ENCODE measurements at places on chromosomes 3 and 15.

DNA sequence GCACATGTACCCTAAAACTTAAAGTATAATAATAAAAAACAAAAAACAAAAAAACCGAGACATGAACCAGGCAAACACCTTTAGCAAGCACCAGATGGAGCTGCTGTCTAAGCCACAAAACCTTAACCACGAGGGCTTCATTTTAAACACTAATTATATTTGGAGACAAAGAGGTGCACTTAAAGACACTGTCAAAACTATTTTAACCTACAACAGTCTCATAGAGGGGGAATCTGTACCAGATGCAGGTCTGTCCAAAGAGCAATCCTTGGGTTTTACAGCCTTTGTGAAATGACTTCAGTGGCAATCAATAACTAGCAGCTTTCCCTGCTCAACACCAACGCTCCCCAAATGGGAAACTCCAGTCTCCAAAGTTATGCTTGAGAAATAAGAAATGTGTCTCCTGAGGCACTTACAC lies 115.7 kb upstream of the TSPAN3 start:
- peak; percentile 35 for DNase-seq

DNA sequence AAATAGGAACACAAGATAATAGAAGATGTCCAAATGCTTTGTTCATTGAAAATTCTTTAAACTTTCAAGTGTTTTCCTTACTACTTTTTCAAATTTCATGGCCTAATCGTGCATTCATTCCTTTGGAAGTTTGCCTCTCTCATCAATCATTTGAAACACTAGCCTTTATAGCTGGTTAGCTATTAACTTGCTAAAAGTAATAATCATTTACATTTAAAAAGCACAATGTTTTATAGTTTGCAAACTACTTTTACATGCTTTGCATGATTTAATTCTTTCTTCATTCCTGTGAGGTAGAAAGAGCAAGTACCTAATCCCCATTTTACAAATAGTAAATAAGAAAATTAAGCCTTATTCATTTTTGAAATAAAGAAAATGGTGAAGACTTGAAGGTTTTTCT lies 137.4 kb upstream of the SLC7A14 start:
- DNase-seq: no peak

GRCh38 chr15:82763361-82764116 lies 42.3 kb downstream of the FSD2 start:
- no peak for DNase-seq

GRCh38 chr15:85406916-85407315 lies 26.5 kb downstream of the AKAP13 start:
- no peak for DNase-seq

DNA sequence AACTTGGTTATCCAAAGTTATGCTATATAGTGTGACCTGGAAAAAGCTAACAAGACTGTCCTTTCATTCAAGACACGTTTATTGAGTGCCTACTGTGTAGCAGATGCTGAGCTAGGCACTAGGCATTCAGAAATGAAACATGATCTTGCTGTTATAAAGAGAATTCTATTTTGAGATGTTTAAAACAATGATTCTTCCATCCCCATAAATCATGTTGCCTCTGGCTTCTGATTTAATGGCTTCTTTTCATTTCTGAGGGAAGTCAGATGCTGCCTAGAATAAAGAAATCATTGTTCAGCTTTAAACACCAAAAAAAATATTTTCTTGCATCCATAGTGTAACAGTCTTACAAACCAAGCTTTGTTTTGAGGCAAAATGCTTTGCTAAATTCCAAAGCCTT lies 620.9 kb upstream of the UBE2E2 start:
- DNase-seq: no peak

DNA sequence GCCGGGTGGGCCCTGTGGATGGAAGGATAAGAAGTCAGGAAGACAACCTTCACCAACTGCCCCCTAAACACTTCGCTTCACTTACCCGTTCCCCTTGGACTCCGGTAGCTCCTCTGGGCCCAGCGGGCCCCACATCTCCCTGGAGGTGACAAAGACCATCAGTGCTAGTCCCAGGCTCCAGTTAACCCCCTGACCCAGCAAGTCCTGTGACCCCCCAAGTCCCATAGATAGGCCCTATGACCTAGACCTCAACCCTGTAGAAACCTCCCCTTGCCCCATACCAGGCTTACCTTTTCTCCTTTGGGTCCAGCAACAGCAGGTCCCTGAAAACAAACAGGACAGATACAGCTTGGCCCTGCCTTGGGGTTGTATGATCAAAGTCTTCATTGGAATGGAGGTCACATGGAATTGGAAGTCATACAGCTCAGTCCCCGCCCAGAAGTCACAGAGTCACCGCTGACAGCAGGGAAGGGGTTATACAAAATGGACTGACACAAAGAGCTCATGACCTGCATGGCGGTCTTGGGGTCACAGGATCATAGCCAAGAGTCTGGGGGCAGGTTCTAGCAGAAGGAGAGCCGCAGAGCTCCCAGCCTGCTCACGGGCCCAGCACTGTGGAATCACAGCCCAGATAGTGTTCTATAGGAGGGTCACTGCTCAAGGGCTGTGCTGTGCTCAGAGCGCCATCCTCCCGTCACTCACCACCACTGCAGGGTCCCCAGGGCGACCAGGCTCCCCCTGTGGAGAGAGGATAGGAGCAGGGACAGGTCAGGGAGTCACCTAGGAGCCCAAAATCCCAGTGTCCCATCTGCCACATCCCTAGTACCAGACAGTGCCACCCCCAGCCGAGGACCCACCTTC lies 13.3 kb downstream of the COL7A1 start:
- no peak for DNase-seq
